ENCODE measurements at places on chromosomes 5 and 9.

GRCh38 chr5:6448622-6449464 lies at the start of gene UBE2QL1:
UBE2QL1 (plus strand) TSS chr5:6448859; CDS start chr5:6448894, 35 bp downstream.
- no peak for DNase-seq

DNA sequence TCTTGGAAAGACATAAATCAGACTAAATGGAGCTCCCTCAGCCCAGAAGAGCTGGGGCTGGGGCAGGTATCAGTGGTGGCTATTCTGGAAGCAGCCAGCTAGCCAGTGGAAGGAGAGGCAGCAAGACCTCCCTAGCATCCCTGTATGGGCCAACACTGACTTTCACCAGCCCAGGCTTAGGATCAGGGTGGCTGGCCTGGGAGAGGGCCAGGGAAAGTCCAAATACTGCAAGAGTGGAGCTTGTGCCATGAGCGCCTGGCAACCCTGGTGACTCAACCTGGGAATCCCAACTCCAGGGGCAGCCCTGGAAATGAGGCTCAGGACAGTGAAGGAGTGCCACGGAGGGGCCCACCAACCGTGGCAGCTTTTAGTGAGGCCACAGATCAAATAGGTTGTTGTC lies 7.6 kb upstream of the IRF1 start:
- no peak for DNase-seq

DNA sequence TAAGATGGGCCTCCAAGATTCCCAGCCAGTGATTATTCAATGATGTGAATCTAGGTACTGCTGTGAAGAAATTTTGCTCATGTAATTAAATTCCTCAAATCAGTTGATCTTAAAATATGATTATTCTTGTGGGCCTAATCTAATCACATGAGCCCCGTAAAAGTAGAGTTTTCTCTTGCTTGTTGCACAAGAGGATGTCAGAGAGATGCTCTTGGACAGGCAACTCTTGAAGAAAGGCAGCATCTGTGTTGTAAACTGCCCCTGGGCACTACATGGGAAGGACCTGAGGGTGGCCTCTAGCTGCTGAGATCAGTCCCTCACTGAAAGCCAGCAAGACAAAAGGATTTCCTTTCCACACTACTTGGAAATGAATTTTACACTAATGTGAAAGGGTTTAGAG lies 132.9 kb downstream of the TRPM3 start:
- DNase-seq, result no peak

- no peak for DNase-seq
These were observed 453.1 kb upstream of the RGMB start for GRCh38 chr5:98320343-98320742.

GRCh38 chr5:96968074-96968473 lies 32.2 kb downstream of the LNPEP start:
- DNase-seq, result no peak

DNA sequence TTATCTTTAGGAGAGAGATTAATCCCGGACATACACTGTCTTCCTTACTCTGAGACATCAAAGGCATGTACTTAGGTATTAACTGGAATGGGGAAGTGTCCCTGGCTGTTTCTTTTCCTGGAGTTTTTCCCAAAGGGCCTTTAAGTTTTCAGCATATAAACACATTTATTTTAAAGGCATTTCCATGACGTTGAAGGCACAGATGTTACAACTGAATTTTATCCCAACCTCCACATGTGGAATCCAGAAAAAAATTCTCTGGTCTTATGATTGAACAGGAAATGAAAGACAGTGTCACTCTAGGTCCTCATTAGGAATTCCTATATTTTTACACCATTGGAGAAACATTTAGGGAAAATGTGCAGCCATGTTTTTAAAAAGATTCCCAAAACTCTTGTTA lies 41.6 kb upstream of the SHOC1 start:
- no peak for DNase-seq

- DNase-seq, result no peak
These were observed 12.2 kb downstream of the FPGS start for GRCh38 chr9:127814619-127815511.

- no peak for DNase-seq
These were observed 17.4 kb upstream of the ADRB2 start for GRCh38 chr5:148808864-148809642.

DNA sequence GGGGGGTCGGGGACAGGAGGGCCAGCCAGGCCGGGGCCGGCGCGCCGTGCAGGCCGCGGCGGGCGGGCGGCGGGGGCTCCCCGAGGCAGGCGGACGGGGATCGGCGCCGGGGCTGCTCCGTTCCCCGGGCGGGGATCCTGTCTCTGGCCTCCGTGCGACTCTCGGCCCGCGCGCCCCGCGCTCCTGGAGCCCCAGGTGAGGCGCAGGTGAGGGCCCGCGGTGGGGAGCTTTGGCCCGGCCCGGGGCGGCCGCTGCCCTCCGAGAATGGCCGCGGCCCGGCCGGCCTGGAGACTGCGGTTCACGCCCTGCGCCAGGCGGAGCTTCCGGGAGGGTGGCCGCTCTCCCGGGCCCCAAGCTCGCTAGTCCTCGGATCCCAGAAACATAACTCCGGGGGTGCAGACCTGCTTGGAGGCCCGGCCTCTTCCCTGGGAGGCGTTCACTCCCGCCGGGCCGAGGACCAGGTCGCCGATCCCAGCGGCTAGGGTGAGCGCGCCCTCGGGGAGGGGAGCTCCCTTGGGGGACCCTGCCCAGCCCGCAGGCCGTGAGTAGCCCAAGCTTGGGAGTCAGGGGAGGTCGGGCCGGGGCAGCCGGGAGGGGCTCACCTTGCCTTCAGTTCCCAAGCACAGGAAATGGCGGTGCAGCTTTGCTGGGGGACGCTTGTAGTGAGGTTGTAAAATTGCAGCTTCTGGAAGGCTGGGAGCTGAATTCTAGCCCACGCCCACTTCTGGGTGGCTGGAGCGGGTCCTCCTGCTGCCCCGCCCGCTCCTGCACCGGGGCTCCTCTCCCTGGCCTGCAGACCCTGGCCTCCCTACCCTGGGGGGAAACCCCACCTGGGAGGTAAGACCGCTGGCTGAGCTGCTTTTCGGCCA lies 723 bp downstream of the PPP1R26 start:
- no peak for DNase-seq

- DNase-seq, result peak; percentile 87
These were observed 226.3 kb downstream of the SMARCA2 start for GRCh38 chr9:2241461-2241835.

DNA sequence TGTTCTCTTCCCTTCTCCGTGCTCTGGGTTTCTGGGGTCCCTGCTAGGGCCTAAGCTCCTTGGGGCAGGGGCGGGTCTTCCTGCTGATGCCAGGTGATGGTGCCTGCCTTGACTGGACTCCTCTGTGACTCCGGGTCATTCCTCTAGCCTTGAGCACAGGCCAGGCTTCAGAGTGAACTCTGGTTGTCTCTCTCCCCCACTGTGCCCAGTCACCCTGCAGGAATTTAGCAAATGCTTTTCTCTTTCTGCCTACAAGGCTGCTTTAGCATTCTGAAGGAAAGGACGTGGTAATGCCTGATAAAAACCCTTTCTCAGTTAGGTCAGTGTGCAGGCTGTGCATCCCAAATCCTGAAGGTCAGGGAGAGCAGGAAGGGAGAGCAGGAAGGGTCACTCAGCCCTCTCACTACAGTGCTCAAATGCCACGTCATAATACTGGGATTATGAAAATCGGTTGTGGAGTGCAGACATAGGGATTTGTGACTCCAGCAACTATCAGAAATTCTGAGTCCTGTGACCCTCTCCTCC lies 2.7 kb downstream of the CXCL14 start:
- no peak for DNase-seq

GRCh38 chr5:75551471-75551870 lies 39.8 kb downstream of the POLK start:
- no peak for DNase-seq

DNA sequence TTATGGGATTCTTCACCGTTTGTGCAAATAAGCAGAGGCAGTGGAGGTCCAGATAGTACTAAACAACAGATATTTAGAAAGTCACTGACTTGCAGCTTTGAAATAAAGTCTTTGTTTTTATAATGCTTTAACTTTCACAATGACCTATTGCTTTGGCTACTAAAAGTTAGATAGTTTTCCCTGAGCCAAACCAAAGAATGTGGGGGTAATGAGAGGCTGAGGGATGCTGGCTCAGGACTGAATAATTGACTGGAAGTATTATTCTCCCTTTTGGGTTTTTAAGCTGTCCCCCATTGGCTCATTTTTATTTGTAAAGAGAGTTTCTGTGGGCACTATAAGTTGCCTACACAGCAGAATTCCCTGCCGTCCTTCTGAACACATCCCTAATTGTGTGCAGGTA lies 99.2 kb upstream of the ACTBL2 start:
- DNase-seq, result no peak

GRCh38 chr9:117825609-117826347 lies 121.6 kb downstream of the TLR4 start:
- DNase-seq, result no peak

DNA sequence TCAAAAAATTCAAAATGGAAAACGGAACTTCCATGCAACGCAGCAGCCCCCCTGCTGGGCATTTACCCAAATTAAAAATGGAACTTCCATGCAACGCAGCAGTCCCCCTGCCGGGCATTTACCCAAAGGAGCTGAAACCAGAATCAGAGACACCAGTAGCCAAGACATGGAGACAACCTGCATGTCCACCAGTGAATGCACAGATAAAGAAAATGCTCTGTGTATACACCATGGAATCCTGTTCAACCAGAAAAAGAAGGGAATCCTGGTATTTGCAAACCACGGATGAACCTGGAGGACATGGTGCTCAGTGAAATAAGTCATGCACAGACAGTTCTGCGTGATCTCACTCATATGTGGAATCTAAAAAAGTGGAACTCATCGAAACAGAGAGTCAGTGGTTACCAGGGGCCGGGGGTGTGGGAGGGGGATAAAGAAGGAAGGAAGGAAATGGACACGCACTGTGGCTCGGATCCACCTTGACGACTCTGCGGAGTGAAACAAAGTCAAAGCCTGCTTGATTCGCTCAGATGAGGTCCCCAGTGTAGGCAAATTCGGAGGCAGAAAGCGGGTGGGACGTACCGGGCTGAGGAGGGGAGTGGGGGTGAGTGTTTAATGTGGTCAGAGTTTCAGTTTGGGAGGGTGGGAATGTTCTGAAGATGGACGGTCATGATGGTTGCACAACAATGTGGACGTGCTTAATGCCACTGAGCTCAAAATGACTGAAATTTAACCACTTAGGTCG lies 40.2 kb upstream of the EXOC3 start:
- no peak for DNase-seq

GRCh38 chr9:86434039-86434726 lies 80.0 kb upstream of the TUT7 start:
- no peak for DNase-seq

- DNase-seq, result no peak
These were observed 12.5 kb downstream of the DNAH5 start for GRCh38 chr5:13932011-13932410.

DNA sequence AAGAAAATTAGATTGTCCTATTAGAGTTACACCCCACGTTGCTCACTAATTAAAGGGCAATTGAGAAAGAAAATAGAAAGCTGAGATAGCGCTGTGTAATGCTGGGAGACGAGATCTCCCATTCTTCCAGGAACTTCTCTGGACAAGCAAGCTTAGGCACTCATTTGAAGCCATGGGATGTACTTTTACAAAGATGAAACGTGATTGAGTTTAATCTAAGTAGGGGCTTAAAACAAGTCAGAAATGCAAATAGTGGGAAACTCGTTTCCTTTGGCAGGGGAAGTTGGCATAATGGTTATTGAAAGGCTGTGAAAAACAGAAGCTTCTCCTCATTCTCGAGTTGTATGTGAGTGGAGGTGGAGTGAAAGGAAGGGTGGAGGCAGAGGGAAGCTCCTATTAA lies 3.7 kb downstream of the PRDM6 start:
- no peak for DNase-seq

DNA sequence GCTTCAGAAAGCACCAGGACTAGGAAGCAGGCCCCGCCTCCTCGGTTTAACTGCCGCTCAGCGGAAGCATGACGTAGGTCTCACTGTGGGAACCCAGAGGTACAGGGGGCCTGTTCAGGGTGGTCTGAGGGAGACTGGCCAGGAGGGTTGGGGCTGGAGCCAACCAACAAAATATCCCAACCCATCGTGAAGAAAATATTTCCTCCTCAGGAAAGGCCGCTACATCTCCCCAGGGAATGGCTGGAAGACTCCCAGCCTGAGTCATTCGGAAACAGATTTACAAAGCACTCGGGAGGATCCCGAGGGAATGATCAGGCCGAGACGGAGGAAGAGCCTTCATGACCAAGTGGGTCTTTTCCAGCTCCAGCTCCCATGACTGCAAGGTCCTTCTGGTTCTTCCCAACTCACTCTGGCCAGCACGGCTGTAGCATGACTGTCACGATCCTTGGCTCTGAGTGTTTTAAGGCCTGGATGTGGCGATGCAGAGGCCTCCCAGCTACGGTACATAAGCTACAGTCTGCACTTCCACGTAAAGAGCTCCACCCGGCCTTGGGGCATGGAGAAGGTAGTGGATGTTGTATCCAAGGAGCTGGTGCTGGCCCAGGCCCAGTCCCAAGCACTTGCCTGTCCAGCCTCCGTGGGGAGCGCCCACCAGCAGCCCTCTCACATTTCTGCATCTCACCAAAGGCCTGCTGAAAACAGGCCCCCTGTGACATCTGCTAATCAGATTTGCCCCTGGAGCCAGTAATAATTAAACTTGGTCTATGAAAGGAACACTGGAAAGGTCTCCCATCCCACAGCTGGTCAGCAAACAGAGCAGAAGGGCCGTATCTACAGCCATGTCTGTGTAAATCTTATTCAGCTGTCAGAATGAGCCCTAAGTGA lies 100.6 kb downstream of the LHFPL2 start:
- peak; percentile 93 for DNase-seq

DNA sequence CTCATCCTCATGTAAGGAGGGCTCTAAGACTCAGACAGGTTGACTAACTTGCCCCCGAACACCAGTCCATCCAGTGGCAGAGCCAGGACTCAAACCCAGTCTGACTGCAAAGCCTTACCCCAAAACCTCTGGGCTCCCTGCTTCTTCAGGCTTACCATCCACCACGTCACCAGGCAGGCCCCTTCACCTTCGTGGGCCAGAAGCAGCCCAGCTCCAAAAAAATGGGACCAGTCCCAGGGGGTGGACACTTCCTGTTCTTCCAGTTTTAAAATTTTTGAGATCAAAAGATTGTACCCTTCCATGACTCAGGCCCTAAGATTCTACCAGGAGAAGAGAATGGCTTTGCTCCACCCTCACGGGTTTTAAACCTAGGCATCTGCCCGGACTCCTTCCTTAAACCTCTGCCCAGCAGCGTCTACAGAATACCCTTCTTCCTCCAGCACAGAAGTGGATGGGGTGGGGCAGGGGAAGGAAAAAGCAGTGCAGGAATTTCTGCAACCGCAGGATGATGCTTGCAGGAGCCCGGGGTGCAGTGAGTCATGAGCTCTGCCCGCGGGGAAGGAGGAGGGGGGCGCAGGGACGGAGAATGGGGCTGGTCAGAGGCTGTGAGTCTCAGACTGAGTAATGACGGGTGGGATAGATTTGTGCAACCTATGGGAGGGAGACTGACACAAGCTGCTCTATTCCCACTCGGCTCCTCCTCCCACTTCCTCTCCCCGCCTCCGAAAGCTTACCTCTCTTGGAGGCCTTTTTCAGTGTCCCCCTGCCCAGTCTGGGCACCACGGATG lies 50.4 kb upstream of the STXBP1 start:
- peak; percentile 97 for DNase-seq

DNA sequence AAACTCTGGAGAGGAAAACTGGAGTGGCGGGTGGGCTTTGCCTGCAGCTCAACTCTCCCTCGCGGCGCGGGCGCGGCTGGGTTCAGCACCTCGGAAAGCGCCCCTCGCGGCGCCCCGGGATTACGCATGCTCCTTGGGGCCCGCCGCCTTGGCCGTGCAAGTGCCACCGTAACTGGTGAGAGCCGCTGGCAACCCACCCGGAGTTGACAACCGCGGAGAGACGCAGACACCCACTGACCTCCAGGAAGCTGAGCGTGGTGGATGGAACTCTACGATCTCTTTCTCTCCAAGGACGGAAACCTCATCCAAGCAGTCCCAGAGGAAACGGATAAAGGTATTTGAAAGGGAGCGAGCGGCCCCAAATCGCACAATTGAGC lies 194 bp upstream of the RXFP3 start:
- DNase-seq, result peak; percentile 23

Data from smooth muscle cell of the brain vasculature (primary cell).